ENCODE measurements at places on chromosomes 7 and 10.

DNA sequence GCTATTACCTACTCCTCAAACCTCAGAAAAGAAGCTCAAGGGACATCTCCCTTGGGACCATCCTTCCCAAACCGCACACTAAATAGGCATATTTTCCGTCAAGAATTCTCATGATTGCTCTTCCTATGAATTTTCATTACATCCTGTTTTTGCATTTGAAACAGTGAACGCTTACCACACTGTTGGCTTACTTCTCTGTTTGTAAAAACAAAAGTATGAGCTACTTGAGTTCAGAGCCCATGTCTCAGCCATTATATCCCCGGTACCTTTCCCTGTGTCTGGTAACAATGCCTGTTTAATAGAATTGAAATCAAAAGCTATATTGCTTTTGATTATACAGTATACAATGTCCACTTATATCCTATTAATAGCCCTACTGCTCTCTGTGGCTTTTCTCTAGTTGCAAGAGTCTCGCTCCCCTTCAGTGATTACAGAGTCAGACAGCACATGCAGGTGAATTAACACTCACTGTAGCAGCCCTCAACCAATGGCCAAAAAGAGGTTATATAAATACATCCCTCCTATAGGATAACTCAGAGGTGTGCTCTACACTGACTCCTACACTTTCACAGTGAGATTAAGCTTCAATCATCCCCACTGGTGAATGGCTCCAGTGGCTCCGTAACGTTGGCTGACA lies 264.4 kb downstream of the SORCS1 start:
- no peak for DNase-seq

DNA sequence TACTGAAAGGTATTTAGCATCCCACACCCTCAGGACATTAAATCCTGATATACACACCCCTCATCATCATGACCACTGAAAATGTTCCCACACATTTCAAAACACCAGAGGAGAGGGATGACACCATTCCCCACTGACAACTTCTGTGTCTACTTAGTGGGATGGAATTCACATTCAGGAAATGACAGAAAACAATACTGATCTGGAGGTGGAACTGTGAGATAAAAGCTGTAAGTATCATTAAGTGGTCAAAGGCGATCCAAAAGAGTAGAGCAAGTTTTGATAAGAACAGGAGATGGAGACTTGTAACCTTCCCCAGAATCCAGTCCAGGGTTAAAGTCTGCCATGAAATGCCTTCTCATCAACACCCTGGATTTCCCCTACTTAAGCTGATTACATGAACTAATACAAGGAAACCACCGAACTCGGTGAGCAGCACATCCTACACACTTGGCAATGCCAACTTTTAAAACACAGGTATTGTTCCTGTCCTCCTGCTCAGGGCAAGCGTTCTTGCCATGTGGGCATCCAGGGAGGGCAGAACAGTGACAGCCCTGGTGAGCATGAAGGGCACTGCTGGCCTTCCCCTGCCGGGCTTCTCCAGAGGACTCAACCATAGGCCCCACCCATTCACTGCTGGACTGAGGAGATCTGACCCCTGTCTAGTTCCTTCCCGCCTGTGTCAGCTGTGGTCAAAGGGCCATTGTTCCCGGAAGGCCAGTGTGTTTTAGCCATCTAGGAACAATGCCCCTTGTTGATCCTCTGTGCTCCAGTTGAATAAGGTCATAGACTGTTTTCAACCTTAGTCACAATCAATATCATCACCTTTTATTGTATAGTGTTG lies 85.0 kb downstream of the SGMS1 start:
- no peak for DNase-seq

GRCh38 chr7:64639267-64640001 lies 26.5 kb upstream of the ZNF107 start:
- DNase-seq: no peak

DNA sequence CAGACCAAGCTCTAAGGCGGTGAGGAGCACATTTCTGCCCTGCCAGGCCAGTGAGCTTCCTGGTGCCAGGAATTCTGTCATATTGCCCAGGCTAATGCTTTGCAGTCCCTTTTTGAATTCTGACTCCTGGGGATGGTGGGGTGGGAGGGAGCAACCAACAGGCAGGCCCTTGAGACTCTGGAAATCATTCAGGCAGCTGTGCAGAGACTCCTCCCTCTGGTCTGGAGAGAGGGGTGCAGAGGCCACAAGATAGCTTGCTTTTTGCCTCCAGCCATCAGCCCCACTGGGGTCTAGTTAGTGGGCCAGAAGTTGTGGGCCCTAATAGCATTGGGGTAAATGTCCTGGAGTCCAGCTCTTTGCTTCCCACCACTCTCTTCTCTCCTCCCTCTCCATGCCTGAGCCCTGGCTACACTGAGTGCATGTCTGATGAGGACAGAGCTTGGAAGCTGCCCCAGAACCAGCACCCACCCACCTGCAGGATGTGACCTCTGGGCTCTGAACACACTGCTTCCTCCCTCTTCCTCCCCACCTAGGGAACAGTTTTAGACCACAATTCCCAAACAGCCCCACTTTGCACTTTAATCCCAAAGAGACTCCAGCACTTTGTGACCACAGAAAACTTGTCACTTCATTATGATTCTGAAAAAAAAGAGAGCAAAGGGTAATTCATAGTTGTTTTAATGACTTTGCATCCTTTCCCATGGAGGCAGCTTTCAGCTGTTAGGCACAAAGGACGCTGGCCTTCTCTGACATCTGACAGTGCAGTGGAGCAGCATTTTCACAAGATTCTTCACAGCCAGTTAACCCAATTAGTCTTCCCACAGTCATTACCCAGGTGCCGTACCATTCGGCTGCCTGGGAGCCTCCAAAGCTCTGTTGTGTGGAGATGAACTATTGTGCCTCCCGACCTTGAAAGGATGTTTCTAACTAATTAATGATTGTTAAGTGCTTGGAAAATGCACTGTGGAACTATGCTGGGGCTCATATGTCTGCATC lies 262.5 kb downstream of the TRIL start:
- DNase-seq: no peak

DNA sequence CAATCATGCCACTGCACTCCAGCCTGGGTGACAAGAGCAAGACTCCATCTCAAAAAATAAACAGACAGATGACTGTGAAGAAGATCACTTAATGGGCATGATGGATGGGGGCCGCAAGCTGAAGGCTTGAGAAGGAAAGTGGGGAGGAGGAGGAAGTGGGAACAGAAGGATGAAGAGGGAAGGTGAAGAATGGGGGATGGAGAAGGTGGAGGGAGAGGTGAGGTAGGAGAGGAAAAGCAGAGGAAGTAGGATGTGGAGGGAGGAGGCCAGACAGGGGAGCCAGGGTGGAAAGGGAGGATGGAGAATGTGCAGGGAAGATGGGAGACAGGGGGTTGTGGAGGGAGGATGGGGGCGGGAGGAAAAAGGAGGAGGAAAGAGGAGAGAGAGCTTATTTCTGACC lies 68.8 kb downstream of the SVOPL start:
- DNase-seq: no peak

GRCh38 chr7:91527460-91527859 lies 263.2 kb downstream of the FZD1 start:
- DNase-seq: peak; percentile 6

DNA sequence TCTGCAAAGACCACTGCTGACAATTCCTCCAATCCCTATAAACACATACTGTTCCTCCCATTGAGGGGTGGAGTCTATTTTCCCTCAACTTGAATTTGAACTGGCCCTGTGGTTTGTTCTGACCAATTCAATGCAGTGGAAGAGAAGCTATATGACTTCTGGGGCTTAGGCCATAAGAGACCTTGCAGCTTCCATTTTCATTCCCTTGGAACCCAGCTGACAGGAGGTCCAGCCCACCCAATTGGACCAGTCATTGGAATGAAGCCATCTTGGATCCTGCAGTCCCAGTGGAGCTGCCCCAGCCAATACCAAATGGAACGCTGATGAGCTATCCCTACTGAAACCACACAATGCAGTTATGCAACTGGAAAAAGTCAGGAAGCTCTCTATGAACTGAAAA lies 8.9 kb upstream of the TMED4 start:
- no peak for DNase-seq

DNA sequence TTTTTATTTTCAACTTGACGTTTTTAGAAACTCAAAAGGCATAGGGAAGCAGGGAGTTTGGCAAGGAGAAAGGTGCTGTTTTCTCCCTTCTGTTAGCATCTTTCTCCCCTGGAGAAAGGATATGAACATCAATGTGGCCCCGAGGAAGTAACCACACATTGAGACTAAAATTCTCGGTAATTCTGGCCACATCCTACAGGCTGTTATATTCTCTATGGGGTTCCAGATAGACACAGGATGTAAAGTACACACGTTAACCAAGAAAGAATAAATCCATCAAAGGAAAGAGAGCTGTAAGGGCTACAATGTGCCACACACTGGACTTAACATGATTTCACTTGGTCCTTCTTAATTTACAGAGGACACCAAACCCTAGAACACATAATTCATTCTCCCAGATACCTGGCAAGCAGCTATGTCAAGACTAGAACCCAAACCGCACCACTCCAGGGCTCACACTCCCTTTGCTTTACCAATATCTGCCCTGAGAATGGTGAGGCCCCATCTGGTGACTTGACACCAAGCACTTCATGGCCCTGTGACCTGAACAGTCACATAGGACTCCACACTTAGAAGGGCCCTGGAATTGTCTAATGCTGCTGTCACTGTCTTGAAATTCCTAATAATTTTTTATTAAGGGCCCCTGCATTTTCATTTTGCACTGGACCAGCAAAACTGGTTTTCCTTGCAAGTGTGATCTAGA lies 73.9 kb downstream of the PRLHR start:
- no peak for DNase-seq

GRCh38 chr10:19623321-19623720 lies 192.9 kb upstream of the PLXDC2 start:
- no peak for DNase-seq

DNA sequence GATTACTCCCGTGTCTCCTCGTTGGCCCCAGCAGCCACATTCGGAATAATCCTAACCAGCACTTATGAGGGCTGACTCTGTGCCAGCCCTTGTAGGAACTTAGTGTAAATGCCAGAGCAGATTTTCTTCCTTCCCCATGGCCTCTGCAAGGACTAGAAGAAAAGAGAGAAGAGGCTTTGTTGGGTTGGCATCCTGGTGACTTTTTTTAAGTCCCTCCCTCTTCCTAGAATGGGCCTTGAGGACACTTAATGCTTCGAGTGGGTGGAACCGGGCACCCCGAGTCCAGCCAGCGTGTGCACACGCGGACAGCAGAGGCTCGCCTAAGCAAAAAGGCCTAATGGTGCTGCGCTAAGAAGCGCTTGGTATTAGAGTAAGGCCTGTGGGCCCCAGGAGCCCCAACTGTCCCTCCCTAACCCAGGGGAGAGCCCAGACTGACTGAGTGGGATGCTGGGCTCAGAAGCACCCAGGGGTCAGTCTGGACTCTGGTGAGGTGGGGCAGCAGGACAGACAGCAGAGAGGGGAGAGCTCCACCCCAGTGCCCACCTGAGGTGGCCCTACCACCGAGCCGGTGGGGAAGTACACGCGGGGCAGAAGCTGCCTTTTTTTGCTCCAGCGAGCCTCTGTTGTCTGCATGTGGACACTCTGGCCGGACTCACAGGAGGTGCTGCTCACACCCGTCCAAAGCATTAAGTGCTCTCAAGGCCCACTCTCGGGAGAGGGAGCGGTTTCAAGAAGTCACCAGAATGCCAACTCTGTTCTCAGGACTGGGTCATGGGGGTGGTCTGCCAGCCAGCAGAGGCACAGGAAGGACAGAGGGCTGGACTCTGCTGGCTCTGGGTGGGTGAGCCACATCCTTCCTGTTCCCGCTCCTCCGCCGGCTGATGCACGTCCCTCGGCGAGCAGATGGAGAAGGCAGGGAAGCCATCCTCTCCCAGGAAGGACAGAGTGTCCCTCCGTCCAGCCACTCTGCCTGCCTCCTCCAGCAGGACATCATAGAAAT lies 12.5 kb downstream of the ITPRIP start:
- no peak for DNase-seq

DNA sequence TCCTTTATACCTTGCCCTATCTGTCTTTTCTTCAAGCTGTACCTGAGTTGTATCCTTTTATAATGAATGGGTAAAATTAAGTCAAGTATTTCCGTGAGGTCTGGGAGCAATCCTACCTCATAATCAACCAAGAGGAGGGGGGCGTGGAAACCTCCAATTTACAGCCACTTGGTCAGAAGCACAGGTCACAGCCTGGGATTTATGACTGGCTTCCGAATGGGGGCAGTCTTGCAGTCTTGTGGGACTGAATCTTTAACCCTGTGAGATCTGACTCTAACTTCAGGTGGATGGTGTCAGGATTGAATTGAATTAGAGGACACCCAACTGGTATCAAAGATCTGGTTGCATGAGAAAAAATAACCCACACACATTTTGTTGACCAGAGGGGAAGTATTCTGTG lies 23.5 kb upstream of the KCNMA1 start:
- no peak for DNase-seq

GRCh38 chr10:99236627-99237309 lies 1.1 kb upstream of the HPSE2 start:
- DNase-seq: no peak

GRCh38 chr10:32210306-32211045 lies 136.5 kb downstream of the EPC1 start:
- peak; percentile 42 for DNase-seq

GRCh38 chr10:122746408-122746807 lies 46.8 kb upstream of the C10orf120 start:
- DNase-seq: no peak

- no peak for DNase-seq
Measured at GRCh38 chr10:46539596-46540411, 16.7 kb downstream of the GPRIN2 start.

DNA sequence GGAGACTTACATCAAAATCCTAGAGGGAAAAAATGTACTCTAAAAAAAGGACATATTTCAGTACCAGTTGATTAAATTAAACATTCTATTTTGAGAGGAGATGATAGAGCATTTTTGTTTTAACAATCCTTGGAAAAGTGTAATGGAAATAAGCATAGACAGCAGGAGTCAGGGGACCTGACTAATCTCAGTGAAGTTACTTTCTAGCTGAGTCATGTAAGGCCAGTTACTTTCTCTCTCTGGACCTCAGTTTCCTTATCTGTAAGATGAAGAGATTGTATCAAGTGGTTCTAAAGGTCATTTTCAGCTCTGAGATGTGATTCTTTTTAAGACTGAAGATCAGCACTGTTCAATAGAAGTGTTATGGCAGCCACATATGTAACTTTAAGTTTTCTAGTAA lies 44.1 kb downstream of the VTI1A start:
- DNase-seq: no peak

DNA sequence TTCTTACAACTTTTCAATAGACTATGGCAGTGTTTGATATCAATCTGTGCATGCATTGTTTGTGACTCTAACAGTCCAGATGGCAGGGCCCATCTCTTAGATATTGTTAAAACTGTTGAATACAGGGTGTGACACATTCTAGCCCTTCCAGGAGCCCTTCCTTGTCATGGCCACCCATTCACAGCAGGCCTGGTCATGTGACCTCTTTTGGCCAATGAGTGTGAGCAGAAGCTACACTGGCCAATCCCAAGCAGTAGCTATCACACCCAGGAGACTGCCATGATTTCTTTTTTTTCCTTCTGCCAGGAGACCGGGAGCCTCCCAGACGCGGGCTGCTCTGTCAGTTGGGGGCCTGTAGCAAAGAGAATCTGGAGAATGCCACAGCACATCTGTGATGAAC lies 655.4 kb upstream of the MKI67 start:
- no peak for DNase-seq
